Activated naive CD4-positive, alpha-beta T cell (primary cell): ENCODE measurements at places on chromosomes 11 and 22.

- no peak for DNase-seq
Observed at GRCh38 chr11:108818971-108819370, 154.1 kb downstream of the DDX10 start.

DNA sequence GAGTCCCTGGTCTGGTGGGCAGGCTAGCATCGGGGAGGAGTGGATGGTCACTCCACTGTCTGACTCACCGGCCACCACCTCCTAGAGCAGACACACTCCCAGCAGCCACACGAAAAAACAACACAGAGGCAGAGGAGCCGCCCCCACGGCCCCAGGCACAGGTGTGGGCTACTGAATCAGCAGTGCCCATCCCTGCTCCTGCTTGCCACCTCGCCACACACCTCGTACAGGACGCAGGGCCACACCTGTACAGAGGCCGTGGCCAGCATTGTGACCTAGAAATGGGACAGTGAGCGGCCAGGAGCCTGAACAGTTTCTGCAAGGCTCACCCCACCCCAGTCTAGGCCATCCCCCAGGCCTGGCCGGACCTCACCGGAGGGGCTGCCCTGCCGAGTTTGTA is 14.0 kb downstream of the TRIM29 start:
- DNase-seq = no peak

DNA sequence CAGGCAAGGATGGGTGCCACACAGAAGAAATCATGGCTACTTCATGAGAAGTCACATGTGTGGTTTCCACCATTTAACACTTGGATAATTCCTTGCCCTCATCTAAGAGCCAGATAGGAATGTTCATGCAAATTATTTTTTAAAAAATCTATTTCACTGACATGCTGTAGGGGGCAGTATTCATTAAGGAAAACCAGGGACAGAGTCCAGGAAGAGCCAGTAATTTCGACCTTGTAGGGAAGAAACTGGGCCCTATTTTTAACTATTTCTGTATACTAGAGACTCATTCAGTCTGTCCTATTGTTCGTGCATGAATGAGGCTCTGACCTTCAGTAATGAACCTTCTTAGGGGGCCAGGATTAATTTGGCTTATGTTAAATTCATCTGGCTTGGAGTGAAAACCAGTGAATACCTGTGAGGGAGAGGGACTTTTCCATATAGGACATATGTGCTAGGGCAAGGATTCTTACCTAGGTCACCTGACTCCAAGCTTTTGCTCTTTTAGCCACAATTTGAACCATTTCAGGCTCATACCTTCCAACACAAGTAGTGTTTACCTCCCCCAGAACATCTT is 192.7 kb downstream of the NAV2 start:
- no peak for DNase-seq

GRCh38 chr11:93783362-93783761 is 720 bp upstream of the MED17 start:
- DNase-seq = no peak

DNA sequence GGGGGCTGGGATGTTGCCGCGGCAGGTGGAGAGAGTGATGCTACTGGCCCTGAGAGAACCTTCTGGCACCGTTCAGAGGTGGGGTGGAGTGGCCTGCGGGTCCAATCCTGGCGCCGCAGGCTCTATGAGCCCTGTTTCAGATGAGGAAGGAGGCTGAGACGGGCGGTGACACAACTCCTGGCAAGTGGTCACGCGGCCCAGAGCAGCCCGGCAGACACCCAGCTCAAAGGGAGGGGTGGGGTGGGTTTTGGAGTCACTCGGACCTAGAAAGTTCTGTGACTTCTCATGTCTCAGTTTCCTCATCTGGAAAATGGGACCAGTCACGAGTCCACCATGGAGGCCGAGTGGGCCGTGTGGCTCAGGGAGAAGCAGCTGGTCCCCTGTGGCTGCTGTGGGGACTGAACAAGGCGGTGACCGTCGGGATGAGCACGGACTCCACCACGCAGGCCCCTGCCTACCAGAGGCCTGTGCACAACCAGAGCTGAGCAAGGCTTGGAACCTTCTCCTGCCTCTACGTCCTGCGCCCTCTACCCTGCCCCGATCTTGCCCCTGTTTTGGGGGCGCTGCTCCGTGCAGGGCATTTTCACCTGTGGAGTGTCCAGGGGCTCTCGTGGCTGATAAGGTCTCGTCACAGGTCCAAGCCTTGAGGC is 3.7 kb downstream of the TSPO start:
- DNase-seq = no peak

DNA sequence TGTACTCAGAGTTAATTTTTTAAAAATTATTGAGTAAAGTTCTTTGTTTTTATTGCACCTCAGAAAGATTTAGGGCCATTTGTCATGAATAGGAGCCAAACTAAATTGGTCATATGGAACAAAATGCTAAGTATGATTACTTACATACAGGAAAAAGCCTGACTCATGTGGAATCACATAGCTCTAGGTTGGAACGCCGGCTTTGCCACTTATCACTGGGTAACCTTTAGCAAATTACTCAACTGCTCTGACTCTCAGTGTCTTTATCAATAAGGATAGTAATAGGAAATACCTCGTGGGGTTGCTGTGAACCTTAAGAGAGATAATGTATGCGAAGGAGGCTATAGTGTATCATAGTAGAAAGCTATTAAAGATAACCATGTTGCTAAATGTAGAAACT is 638.5 kb downstream of the NELL1 start:
- DNase-seq = no peak

- DNase-seq = no peak
Observed at GRCh38 chr11:44661311-44661717, 65.4 kb upstream of the TSPAN18 start.

- no peak for DNase-seq
Observed at GRCh38 chr11:63551091-63551888, 11.9 kb downstream of the PLAAT2 start.

- no peak for DNase-seq
Observed at GRCh38 chr11:119093942-119094815, 7.5 kb downstream of the DPAGT1 start.

DNA sequence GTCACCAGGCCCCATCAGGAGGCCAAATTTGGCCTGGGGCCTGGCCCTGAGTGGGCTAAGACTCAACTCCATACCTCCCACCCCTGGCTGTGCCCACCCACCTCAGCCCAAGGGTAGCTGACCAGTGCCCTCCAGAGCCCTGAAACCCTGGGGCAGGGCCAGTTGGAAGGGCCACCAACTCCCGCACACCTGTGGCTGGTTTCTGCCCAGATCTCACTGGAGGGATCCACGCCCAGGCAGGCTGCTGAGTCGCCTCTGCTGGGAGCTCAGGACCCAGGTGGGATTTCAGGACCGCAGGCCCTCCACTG is 8.9 kb upstream of the PIM3 start:
- DNase-seq = no peak

DNA sequence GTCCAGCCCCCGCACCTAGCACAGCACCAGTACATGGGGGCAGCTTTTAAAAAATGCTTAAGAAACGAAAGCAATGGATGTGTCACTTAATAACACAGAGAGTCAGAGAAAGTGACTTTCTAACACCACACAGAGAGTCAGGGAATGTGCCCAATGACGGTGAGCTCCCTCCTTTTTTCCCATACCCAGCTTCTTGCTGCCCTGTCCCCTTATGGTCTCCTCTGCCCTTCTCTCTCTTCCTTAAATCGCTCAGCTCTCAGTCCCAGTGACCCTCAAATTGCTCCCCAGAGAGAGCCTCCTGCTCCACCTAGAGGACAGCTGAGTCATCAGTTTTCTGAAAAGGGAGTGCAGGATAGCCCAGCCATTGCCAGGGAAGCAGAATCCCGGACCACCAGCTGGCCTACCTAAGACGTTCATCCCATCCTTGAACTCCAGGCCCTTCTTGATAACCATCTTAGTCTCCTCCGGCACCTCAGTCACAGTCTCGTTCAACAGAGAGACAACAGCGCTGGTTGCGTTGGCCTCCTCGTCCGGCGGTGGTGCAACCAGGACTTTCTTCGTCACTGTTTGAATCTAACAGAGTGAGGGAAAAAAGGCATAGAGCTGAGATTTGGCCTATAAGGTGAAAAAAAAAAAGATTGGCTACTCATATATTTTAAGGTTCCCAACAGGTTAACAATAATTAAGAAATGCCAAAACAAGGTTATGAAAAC is 113.5 kb downstream of the SLC1A2 start:
- no peak for DNase-seq

- DNase-seq = no peak
Observed at GRCh38 chr11:47448566-47449427, at the start of gene RAPSN. RAPSN (minus strand) TSS chr11:47449136; CDS start chr11:47448964, 172 bp downstream.

GRCh38 chr22:50078761-50079160 is 6.5 kb downstream of the MLC1 start:
- no peak for DNase-seq

GRCh38 chr22:24129263-24129651 is 52.0 kb upstream of the SUSD2 start:
- no peak for DNase-seq

DNA sequence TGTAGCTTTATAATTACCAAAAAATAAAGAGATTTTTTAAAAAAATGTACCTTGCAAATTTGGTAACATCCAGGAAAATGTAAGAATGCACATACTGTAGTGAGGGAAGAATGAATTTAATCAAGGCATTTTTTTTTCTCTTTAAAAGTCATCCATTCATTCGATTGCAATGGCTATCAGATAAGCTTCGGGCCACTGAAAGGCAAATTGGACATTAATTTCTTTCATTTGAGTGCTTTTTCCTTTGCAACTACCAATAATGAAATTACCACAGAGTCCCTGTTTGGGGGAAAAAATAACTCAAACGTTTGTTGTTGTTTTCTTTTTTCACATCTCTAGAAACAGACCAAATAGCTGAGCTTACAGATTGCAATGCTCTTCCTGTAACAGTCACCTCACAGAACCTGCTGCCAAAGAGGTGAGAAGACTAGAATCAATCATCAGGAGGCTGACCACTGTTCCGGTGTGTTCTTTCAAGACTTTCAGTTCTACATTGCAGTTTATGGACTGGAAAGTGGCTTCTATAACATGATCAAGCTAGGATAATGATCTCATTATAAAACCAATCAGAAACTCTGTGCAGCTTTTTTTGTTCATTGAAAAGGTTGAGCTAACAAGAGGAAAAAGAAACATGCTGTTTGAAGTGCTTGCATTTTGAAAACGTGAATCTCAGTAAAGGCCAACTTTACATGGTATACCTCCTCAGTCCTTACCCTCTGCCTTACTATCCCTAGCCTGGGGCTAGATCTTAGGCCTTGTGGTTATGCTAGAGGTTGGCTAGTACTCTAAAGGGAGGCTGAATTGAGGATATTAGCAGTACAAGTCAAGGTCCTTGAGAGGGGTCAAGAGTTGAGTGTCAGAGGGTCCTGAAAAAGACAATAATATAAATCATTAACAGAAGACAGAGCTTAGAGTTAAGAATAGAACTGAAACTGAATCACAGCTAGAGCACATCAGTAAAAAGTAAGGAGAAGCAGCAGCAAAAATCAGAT is 1276.1 kb downstream of the LRRC4C start:
- no peak for DNase-seq

GRCh38 chr11:91731051-91731450 is 493.6 kb upstream of the FAT3 start:
- no peak for DNase-seq

GRCh38 chr11:35223371-35223796 is 84.4 kb downstream of the CD44 start:
- no peak for DNase-seq

- no peak for DNase-seq
Observed at GRCh38 chr11:73048446-73048845, 93.7 kb downstream of the FCHSD2 start.

- no peak for DNase-seq
Observed at GRCh38 chr11:59186130-59186594, 14.2 kb downstream of the DTX4 start.

- no peak for DNase-seq
Observed at GRCh38 chr22:45892681-45893461, 84.1 kb downstream of the WNT7B start.

GRCh38 chr11:2651054-2651617 is 48.7 kb downstream of the KCNQ1OT1 start:
- DNase-seq = no peak

DNA sequence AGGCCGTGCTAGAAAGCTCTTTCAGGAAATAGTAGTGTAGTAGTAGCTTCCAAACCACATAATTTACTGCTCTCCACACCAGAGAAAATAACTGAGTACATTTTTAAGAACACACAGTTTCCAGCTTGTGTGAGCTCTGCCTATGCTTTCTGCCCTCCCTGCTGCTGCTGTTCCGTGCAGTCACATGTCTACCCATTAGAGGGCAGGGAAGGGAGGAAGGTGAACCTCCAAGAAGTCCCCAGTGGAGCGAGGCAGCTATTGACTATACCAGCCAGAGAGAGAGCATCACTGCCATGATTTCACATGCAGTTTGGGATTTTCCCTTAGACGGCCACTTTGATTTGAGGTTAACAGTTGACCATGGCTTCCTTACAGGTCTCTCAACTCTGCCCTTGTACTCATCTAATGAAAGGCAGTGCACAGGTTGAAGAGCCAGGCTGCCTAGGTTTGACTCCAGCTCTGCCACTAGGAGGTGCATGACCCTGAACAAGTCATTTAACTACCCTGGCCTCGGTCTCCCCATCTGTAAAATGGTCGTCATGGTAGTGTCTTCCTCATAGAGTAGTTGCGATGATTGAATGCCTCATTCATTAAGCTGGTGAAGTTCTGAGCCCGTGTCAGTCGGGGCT is 19.7 kb upstream of the CTTN start:
- DNase-seq = no peak

DNA sequence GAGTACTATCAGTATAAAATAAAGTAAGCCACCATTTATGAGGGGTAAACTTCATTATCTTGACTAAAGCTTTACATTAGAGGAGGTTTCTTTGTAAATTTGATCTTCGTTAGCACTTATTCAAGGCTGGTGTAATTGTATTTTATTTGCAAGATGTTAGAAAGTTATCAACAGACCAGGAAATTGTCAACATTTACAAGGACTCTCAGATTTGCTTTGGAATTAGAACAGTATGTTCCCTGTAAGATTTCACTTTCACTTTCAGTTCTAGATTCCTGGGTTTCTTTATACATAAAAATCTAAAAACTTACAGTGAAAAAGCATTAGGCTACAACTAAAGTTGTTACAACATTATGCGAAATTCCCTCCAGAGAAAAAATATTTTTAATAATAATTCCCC is 4.6 kb upstream of the BIRC3 start:
- DNase-seq = no peak

- DNase-seq = no peak
Observed at GRCh38 chr22:20994128-20994901, 7.6 kb downstream of the THAP7 start.

DNA sequence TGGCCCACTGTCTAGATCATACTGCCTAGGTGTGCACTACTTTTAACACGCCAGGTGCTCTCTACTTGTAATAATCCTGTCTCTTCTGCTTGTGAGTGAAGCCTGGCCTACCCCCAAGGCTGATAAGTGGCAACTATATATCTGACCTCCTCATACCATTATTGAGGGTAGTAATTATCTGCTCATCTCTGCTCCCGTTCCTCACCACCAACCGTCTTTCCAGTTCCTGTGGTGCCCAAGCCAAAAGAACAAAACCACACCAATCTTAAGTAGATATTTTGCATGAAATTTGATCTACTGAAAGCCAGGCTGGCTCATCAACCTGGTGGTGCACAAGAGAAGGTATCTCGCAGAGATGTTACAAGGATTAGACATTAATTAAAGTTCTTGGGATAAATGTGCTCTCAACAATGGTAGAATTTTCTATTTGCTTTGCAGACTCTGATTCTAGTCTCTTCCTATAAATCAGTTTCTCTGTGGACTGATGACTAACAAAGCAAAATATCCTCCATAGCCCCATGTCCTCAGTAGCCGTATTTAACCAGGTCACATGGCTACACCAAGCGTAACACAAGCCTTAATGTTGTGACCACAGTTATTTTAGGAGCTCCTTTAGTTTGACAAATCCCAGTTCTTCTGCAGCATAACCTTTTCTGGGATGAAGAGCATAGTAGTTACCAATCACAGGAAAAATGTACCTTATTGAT is 267.2 kb downstream of the NTM start:
- DNase-seq = no peak

GRCh38 chr11:66881451-66881835 is 24.6 kb downstream of the LRFN4 start:
- no peak for DNase-seq
